ENCODE measurements at places on chromosomes 11 and 22. TPM values are rescaled to one million over a fixed set of nuclear protein-coding genes. Genes with fewer than 3 reads are reported as not detected.
A peak's percentile ranks its signal among the peaks of the same experiment; 100 is the strongest.

Gene KRTAP5-9
- total RNA-seq, result not detected

Gene HOATZ
- not detected for total RNA-seq

Gene BBOX1
- not detected for total RNA-seq

Gene OR2AT4
- total RNA-seq, result not detected

DNA sequence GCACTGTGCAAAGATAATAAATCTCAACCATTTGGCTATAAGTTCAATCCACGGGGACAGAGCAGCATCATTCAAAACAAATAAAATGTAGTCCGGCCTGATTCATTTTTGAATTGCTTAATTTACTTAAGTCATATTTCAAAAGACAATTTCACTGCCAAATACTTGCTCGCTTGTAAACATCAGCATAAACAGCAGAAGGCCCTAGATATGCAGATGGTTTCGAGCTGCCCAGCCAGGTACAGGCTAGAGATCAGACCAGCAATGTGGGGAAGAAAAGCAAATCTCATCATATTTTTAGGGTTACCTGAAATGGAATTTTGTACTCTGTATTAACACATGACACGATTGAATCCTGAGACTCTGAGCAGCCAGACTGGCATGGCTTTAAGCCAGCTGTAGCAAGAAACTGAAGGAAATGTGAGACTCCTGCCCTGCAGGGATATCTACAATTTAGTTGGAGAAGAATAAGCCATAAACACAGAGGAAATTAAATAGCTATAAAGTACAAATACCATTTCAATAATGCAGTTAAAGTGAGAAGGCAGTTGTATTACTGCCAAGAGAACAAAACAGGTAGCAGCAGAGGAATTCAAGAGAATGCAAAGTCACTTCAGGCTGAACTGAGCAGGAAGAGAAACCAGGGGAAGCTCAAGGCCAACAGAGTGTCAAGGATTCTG, 440.3 kb downstream of the ETS1 start:
- DNase-seq, result no peak
- no peak overlapping the region for H3K27ac ChIP-seq
- H3K36me3 ChIP-seq, result no peaks in the 10 kb centered on the region
- H3K4me1 ChIP-seq, result no peaks in the 10 kb centered on the region
- no peaks in the 10 kb centered on the region for H3K27me3 ChIP-seq

- H3K27me3 ChIP-seq, result no peaks in the 10 kb centered on the region
- DNase-seq, result no peak
Measured at GRCh38 chr11:104668797-104669463, 229.3 kb downstream of the CASP12 start.

- no peaks in the 10 kb centered on the region for H3K27me3 ChIP-seq
- peaks cover 13% of the 10 kb centered on the region for H3K4me1 ChIP-seq
- DNase-seq, result no peak
- H3K36me3 ChIP-seq, result no peaks in the 10 kb centered on the region
Measured at GRCh38 chr11:112115386-112115785, 28.7 kb downstream of the SDHD start.

DNA sequence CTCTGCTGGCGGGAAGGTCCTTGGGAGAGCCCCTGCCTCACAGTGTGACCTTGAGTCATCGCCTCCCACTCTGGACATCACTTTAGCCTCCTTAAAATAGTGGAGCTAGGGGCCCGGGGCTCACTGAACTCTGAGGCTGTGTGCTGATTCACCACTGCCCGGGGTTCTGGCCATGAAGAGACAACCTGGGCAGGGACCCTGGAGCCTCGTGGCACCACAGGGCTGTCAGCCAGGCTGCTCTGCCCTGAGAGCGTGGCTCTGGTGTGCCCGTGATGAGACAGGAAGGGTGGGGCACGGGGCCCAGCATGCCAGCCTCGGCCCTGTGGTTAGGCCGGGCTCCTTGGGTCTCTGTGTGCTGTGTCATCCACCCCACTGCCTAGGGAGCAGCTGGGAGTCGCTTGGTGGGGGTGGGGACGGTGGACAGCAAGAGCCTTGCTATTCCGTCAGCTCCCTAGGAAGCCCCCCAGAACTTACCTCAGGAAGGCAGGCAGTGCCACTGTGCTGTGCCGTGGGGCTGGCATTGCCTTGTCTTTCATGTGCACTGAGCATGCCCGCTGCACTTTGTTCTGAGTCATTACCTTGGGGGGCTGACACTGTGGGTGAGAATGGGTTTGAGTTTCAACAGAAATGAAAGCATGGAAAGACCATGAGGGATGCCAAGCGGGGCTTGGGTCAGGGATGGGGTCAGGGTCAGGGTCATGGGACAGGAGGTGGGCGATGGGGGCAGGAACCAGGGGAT, 31.7 kb downstream of the TPCN2 start:
- peaks cover 15% of the 10 kb centered on the region for H3K4me1 ChIP-seq
- H3K4me3 ChIP-seq, result no peak overlapping the region
- H3K36me3 ChIP-seq, result peaks cover 7% of the 10 kb centered on the region
- H3K27ac ChIP-seq, result no peak overlapping the region
- peak; percentile 30 for DNase-seq

GRCh38 chr11:130633466-130633865, 185.0 kb downstream of the ADAMTS15 start:
- peaks cover 11% of the 10 kb centered on the region for H3K4me1 ChIP-seq
- peaks cover 19% of the 10 kb centered on the region for H3K27me3 ChIP-seq
- H3K36me3 ChIP-seq, result no peaks in the 10 kb centered on the region
- no peak overlapping the region for H3K27ac ChIP-seq

DNA sequence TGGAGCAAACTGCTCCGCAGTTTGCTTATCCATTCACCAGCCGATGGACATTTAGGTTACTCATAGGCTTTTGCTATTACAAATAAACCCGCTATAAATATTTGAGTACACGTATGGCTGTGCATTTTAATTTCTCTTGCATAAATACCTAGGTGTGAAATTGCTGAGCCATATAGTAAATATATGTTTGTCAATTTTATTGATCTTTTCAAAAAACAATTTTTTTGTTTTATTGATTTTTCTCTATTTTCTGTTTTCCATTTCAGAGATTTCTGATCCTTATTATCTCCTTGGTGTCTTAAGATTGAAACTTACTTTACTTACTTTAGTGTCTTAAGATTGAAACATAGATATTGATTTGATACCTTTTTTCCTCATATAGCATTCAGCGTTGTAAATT, 4.5 kb downstream of the ZNF74 start:
- H3K36me3 ChIP-seq, result peaks cover 12% of the 10 kb centered on the region
- H3K4me3 ChIP-seq, result no peak overlapping the region
- peaks cover 26% of the 10 kb centered on the region for H3K4me1 ChIP-seq

DNA sequence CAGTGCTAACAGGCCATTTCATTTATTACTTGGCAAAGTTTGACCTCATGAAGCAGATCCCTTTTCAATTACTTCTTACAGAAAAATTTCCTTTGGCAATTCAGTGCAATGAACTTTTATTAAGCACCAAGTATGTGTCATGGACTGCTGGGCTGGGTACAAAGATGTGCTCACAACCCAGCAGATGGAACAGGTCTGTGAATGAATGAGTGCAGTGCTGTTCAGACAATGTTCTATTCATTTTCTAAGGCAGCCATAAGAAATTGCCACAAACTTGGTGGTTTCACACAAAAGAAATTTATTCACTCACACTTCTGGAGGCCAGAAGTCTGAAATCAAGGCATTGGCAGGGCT, 428.5 kb downstream of the SOX6 start:
- H3K36me3 ChIP-seq, result no peaks in the 10 kb centered on the region
- H3K4me3 ChIP-seq, result no peak overlapping the region
- H3K4me1 ChIP-seq, result no peaks in the 10 kb centered on the region
- no peak for DNase-seq

DNA sequence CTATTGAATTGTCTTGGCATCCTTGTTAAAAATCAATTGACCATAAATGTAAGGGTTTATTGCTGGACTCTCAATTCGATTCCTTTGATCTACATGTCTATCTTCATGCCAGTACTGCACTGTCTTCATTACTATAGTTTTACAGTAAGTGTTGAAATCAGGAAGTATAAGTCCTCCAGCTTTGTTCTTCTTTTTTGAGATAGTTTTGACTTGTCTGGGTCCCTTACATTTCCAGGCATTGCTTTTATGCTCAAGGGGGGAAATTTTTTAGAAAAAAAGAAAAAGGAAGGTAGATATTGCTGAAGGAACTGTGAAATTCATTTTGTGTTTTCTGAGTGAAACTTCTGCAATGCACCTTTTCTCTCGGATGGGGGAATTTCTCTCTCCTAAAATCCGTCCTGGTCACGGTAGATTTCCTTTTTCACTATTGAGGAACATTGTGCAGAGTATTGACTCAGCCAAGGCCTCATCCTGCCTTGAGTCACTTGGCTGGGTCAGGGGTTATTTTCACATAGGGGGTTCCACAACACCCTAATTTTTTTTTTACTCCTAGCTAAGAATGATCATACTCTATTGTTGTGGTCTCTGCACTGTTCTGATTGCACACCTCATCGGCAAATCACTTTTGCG, 2.8 kb upstream of the ACER3 start:
- H3K27me3 ChIP-seq, result no peaks in the 10 kb centered on the region
- H3K4me3 ChIP-seq, result no peak overlapping the region
- H3K36me3 ChIP-seq, result no peaks in the 10 kb centered on the region
- no peak overlapping the region for H3K27ac ChIP-seq
- peaks cover 17% of the 10 kb centered on the region for H3K4me1 ChIP-seq

- DNase-seq, result peak; percentile 2
- H3K27ac ChIP-seq, result no peak overlapping the region
- no peaks in the 10 kb centered on the region for H3K36me3 ChIP-seq
- peaks cover 8% of the 10 kb centered on the region for H3K4me1 ChIP-seq
Measured at GRCh38 chr11:72579816-72580641, 94.2 kb downstream of the PDE2A start.

All from activated CD4-positive, alpha-beta T cell treated with anti-CD3 and anti-CD28 coated beads for 36 hours (primary cell).